ENCODE measurements at places on chromosomes 16 and 17.

GRCh38 chr17:41986634-41987033, 20.0 kb downstream of the CNP start:
- DNase-seq: no peak

DNA sequence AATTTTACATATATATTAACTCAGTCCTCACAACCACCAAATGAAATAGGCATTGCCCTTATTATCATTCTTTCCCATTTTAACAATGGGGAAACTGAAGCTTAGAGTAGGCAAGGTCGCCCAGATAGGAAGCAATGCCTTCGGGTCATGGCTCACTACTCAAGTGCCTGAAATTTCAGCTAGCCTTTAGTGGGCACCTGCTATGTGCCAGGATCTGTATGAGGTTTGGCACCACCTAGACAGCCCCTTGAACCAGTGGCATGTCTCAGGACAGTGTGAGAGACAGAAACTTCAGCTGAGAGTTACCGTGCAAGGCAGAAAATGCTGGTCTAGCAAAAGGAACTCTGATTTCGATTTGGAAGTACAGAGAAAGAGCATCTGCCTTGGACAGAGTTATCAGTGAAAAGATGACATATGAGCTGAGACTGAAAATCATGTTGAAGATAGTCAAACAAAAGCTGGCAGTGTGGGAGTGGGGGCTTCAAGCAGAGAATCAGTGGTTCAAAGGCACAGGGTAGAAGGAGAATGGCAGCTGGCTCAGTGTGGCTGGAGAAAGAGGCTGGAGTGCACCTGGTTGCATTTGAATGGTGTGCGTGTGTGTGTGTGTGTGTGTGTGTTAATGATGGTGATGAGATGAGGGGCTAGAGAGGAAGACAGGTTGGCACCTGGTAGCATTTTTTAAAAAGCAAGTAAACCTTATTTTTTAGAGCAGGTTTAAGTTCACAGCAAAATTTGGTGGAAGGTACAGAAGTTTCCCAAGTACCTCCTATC, 29.1 kb downstream of the CDH13 start:
- no peak for DNase-seq

GRCh38 chr17:28895794-28896447, 1.6 kb downstream of the FLOT2 start:
- no peak for DNase-seq

DNA sequence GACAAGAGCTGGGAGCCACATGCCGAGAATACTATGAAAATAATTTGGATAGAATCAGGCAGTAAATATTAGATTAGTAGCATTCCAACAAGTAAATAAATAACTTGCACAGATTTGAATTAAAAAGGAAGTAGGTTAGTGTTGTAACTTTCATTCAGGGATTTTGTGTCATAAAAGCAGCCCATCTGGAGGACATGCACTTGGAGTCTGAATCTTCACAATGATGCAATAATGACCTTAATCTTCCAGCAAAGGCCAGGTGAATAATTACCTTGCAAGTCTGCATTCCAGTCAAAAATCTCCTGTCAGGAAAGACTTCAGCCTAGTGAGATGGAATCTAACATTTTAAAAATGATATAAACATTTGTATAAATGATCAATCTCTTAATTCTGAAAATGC, 518.1 kb downstream of the KCNJ2 start:
- no peak for DNase-seq

DNA sequence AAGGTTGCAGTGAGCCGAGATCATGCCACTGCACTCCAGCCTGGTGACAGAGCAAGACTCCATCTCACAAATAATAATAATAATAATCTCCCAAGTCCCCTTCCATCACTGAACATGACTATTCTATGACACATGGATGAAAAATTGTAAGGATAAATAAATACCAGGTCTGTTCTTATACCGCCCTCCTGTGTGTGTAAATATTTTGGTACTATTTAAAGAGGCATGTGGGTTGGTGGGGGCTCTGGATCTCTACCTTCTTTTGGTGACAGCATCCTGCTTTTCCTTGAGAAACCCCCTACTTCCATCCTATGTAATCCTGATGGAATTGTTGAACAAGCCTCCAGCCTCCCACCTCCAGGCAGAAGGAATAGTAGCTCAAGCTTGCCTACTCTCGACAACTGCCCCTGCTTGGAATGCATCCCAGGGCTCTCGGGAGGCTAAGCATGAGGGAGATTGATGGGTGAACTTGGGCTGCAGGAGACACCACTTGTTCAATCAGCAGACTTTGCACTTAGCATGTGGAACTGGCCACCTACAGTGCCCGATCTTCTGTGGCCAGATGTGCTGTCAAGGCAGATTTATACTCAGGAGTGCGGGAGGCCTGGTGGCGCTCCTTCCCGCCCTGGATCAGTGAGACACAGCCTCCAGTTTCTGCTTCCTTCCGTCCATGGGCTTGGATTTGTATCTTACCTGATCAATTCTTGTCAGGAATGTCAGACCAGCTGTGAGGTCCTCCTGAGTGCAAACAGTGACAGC, 287.4 kb downstream of the SLC39A11 start:
- no peak for DNase-seq

- DNase-seq: no peak
Measured at GRCh38 chr17:611202-611601, 103.4 kb downstream of the VPS53 start.

- DNase-seq: no peak
Measured at GRCh38 chr16:82848013-82848412, 221.2 kb downstream of the CDH13 start.

DNA sequence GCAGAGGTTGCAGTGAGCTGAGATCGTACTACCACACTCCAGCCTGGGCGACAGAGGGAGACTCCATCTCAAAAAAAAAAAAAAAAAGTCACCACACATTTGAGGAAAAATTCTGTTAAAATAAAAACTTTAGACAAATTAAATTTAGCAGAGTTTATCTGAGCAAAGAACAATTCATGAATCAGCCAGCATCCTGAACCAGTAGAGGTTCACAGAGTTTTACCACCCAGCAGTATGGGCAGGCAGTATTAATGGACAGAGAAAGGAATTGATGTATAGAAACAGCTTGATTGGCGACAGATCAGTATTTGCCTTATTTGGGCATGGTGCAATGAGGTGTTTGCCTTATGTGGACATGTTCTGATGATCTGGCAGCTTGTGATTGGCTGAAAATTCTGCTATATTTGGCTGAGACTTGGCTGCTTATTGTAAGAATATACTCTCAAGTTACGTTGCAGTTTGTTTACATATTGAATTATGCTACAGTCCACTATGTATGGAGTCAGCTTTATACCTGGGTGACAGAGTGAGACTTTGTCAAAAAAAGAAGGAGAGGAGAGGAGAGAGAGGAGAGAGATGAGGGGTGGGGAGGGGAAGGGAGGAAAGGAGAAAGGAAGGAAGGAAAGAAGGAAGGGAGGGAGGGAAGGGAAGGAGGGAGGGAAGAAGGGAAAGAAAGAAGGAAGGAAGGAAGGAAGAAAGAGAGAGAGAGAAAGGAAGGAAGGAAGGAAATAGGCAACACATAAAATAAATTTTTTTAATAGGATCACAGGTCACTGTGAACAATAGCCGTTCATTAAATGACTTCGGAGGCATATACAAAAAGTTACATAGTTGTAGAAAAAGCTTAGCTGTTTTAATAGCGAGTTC, 14.6 kb downstream of the ABCC3 start:
- DNase-seq: no peak

GRCh38 chr16:86089991-86090390, 191.0 kb downstream of the IRF8 start:
- no peak for DNase-seq

DNA sequence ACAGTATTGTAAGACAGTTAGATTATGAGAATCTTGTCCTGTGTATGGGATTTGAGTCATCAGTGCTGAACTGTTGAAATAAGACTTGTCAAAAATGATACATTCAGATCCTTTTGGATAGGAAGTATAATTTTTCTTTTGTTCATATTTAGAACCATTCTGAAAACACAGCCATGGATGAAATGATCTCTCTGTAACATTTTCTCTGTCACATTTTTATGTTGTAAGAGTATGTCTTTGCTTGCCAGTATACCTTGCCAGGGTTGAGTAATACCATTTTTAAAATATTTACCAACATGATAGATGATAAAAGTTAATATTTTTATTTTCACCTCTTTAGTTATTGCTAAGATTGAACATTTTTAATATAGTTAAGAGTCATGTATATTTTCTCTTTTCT, 45.0 kb downstream of the NSRP1 start:
- DNase-seq: no peak

DNA sequence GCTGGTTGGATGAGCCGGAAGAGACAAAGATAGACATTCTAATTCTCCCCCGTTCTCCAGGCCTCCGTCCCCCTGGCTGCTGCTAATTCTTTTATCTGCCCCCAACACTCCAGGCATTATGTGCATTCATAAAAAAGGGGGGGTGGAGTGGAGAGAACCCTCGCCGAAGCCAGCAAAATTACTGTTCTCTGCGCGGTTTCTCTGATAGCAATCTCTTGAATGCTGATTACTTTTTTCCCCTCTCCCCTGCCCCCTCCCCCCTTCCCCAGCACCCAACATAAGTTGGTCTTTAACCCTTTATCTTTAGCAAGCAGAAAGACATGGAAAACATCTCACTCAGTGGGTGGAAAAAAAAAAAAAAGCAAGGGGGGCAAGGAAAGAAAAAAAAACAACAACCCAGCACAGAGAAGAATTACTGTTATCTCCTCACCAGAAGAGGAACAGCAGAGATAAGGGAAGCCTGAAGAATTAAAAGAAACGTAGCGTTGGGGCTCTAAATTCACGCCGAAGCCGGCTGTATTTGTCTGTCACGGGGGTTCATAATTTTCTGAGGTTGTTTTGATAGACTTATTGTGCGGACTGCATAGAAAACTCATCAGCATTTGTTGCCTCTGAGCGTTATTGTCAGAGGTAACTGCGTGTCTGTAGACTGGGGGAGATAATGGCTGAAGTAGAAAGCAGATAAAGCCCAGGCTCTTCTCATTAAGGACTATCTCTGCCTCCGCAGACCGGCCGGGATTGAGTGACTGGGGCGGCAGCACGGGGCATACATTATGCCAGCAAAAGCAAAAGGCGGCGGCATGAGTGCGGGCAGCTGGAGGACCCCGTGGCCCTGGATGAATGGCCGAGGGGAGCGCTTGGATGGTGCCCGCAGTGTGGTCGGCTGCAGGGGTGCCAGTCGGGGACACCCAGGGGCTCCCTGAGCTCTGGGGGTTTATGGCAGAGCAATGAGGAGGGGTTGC, 126.9 kb downstream of the MRM1 start:
- DNase-seq: no peak

GRCh38 chr16:49466529-49466831, 92.9 kb downstream of the C16orf78 start:
- DNase-seq: no peak

DNA sequence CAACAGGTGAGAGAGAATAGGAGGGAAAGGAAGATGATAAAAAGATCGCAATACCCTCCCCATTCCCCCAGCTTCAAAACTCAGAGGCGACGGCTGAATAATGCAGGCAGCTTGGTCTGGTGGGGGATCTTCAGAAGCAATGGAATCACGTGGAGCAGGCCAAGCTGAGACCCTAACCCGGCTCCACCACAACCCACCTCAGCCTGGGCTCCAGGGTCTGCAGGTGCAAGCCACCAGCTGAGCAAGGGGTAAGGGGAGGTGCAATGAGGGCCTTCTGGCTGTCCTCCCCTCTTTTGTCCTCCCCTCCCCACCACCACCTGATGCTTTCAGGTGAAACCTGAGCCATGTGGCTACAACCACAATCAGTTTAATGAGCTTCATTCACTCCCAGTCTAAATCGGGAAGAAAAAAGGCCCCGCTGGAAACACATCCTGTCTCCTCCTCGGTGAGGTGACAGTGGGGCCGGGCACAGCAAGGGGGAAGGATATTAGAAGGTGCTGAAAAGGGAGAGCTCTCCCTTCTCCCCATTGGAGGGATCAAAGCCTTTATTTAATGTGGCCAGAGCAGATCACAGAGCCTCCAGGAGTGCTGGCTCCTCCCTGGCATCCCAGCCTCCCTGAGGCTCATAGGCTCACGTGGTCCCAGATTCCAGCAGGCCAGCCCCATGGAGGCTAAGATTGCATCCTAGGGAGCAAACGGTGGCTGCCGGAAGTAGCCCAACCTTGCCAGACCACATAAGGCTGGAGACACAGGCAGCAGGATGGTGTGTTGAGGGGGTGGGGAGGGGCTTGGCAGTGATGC, 261.0 kb downstream of the SOX9 start:
- DNase-seq: no peak

- no peak for DNase-seq
Measured at GRCh38 chr17:71885662-71886061, 235.2 kb upstream of the SOX9 start.

GRCh38 chr17:81682565-81683207, 911 bp downstream of the ARL16 start:
- no peak for DNase-seq
